ENCODE measurements at places on chromosomes 5 and 9.

GRCh38 chr5:14597080-14597479 lies 15.5 kb downstream of the OTULINL start:
- no peak for DNase-seq

GRCh38 chr5:161219816-161220215 lies 326.7 kb downstream of the GABRB2 start:
- no peak for DNase-seq

DNA sequence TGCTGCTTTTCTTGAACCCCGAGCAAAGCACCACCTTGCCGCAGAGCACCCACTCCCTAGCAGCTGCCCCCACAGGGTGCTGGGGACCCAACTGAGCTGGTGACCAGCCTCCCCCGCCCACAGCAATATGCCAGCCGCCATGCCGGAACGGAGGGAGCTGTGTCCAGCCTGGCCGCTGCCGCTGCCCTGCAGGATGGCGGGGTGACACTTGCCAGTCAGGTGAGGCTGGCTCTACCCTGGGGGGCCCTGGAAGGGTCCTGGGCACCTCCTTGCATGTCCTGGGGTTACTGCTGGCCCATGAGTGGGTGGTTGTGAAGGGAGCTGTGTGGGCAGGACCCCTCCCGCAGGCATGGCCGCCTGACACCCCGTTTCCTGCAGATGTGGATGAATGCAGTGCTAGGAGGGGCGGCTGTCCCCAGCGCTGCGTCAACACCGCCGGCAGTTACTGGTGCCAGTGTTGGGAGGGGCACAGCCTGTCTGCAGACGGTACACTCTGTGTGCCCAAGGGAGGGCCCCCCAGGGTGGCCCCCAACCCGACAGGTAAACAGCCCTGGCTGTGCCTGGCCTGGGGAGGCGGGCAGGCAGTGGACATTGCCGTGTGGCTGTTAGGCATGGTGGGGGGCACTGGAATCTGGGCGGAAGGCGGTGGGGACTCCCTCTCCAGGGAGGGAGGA lies 7.2 kb downstream of the EGFL7 start:
- DNase-seq = no peak

GRCh38 chr5:62692946-62693713 lies 114.5 kb downstream of the LRRC70 start:
- DNase-seq = no peak

DNA sequence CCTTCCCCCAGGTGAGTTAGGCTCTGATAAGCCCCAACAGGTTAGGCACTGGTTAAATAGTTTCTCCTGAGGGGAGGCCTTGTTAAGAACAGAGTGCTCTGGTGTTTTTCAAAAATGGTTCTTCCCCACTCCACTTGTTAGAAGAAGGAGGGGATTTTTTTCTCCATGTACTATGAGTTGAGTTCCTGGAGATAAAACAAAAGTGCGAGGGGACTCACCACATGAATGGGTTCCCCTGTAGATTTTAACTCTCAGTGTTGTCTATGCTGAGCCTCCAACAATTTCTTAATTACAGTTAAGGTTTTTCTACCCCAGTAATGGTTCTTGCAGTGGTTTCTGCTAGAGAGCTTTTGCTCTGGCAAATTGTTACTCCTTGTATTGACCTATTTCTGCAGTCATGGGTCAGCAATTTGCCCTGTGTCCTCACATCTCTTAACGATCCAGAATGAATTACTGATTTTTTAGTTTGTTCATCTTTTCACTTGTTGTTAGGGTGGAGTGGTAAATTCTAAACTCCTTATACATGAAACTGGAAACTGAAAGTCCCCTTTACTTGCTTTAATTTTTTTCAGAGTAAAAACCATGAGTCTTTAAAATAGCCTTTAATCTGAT lies 44.4 kb downstream of the SCAMP1 start:
- no peak for DNase-seq

GRCh38 chr5:151454166-151454565 lies 6.8 kb downstream of the SLC36A1 start:
- no peak for DNase-seq

DNA sequence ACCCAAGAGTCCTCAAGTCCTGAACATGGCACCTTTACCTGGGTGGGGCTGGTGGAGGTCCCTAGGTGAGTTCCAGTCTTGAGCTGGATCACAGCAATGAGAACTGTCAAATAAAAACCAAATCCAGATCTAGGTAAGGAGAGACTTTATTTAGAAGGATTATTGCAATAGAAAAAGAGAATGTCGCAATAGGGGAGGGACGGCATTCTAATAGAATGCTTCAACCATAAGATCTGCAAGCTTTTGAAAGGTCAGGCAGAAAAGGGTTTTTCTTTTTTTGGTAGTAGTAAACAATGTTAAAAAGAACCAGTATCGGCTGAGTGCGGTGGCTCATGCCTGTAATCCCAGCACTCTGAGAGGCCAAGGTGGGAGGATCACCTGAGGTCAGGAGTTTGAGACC lies 5.2 kb upstream of the GCNT1 start:
- DNase-seq = no peak

GRCh38 chr9:36858805-36859375 lies 175.2 kb downstream of the PAX5 start:
- DNase-seq = no peak

DNA sequence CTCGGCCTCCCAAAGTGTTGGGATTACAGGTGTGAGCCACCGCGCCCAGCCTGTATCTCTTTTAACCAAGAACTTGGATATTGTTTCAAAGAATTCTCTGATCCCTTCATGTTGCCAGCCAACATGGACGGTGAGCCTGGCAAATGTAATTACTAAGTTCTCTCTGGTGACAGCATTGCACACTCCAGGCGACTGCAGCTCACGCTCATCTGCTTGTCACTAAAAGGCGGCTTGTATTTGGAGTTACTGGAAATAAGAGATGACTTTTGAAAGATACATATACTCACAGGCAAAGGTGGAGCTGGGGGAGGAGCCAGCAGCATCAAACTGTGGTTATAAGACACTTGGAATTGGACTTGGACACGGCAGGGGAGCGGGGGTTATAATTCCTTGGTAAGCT lies 172.3 kb downstream of the SLIT3 start:
- DNase-seq = no peak

GRCh38 chr9:134206311-134207300 lies 42.2 kb upstream of the RNU6ATAC start:
- peak; percentile 14 for DNase-seq

DNA sequence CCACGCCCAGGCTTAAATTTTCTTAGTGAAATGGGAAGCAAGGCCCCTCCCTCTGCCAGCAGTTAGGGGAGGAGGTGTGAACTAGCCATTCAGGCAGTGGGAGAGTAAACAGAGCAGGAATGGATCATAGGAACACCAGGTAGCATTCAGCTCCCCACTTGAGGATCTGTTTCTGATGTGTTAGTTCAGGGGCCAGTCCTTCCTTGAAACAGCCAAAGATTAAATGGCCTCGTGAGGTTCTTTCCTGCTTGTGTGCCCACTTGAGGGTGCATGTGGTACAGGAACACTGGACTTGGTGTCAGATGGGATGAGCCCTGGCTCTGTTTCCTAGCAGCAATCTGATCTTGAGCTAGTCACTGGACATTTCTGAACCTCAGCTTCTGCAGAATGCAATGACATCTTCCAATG lies 21.2 kb downstream of the FAXDC2 start:
- no peak for DNase-seq

GRCh38 chr5:163506726-163507125 lies 1.3 kb downstream of the MAT2B start:
- DNase-seq = no peak

DNA sequence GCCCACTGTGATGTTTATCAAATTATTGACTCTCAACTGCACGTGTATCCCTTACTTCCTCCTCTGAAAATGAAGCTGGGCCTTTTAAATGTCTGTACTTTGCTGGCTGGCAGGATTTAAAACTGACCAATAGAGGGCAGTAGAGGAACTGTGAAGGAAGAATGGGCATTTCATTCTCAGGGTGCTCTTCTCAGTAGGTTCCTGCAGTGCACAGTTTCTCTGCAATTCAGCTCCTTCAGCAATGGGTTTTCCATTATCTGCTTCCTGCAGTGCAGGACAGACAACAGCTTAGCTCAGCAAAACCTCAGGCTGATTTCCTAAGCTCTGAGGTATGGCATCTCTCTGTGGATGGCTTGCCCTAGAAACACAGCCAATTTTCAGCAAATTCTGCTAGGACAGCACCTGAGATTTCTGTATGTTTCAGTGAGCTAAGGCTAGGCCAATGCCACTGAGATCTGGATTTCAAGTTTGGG lies 298.4 kb upstream of the PRDM9 start:
- DNase-seq = no peak

- DNase-seq = peak; percentile 77
Observed at GRCh38 chr5:174311531-174312269, 266.2 kb downstream of the NSG2 start.

DNA sequence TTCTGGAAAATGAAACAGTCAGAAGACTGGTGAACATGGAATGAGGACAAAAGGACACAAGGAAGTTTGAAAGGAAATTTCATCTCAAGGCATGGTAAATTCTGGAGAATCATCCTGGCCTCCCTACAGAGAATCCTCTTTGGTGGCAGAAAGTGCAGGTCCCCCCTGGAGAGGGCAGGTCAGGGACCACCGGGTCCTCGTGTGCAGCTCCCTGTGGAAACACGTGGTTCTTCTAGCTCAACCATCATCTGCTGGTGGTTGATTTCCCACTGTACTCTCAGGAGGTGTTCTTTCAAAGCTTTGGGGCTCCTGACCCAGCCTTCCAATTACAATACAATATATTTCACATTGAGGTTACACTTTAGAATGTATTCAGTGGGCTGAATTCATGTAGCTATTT lies 2.6 kb upstream of the GTF3C5 start:
- no peak for DNase-seq

GRCh38 chr5:142615948-142616347 lies 69.9 kb downstream of the FGF1 start:
- no peak for DNase-seq

- no peak for DNase-seq
Observed at GRCh38 chr9:684054-684890, 157.2 kb upstream of the DMRT1 start.

DNA sequence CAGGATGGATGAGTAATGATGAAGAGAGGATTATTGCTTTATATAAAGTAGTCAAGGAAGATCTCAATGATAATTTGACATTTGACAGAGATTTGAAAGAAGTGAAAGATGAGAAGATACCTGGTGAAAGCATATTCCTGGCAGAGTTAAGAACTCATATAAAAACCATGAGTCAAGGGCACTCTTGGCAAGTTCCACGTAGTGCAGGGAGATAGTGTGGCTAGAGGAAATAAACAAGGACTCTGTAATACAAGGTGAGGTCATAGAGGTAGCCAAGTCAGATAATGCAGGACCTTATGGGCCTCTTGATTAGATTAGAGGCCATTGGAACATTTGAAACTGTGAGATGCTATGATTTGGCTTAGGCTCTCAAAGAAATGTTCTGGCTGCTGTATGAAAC lies 72.3 kb downstream of the HCN1 start:
- no peak for DNase-seq

DNA sequence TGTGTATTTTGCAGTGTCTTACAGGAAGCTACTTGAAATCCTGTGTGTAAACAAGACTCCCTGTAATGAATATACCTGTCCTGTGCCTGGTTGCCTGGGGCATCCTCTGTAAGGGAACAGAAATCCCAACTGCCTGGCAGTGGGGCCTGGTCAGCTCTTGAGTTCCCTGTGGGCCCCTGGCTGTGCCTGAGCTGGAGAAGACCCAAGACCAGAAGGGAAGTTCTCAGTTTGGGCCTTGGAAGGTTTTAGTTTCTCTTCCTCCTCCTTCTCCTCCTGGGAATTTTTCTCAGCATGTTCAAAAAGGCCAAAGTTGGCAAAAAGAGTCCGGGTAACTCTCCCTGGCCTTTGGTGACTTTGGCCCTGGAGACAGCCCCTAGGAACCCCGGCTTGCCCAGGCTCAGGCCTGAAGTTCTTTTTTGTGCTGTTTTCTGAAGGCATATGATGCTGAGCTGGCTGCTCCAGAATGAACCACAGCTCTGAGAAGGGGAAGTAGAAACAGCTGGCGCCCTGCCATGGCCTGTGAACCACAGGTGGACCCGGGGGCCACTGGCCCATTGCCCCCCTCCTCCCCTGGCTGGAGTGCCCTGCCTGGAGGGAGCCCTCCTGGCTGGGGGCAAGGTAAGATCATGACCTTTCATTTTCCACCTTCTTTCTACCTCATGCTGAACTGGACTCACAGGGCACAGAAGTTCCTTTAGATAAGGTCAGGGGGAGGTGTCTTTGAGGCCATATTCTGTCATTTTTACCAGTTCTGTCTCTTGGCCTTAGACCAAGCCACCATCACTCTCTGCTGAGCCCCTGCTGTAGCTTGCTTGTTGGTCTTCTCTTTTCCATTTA lies 5.8 kb downstream of the TMEM268 start:
- DNase-seq = peak; percentile 70

GRCh38 chr9:133111808-133112662 lies 9.0 kb downstream of the RALGDS start:
- peak; percentile 13 for DNase-seq

GRCh38 chr5:83538786-83539462 lies 67.4 kb downstream of the VCAN start:
- no peak for DNase-seq

DNA sequence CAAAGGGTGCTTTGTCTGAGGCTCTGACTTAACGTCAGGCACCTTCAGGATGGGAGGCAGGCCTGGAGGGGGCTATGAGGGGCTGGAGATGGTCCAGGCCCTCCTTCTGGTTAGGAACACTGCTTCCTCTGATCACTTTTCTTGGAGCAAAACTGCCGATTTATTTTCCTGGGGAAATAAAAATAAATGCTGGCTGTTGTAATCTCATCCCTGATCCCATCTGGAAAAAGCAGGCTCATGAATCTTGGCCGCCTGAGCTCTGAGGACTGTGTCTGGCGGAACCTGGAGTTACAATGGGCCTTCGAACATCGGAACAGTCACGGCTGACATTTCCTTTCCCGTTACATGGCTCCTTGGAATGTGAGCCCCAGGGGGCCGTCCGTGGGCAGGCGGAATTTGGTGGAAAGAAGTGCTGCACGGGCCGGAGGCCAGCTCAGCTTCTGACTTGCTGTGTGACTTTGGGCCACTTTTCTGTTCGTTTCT lies 157.8 kb downstream of the RGS3 start:
- DNase-seq = peak; percentile 94

DNA sequence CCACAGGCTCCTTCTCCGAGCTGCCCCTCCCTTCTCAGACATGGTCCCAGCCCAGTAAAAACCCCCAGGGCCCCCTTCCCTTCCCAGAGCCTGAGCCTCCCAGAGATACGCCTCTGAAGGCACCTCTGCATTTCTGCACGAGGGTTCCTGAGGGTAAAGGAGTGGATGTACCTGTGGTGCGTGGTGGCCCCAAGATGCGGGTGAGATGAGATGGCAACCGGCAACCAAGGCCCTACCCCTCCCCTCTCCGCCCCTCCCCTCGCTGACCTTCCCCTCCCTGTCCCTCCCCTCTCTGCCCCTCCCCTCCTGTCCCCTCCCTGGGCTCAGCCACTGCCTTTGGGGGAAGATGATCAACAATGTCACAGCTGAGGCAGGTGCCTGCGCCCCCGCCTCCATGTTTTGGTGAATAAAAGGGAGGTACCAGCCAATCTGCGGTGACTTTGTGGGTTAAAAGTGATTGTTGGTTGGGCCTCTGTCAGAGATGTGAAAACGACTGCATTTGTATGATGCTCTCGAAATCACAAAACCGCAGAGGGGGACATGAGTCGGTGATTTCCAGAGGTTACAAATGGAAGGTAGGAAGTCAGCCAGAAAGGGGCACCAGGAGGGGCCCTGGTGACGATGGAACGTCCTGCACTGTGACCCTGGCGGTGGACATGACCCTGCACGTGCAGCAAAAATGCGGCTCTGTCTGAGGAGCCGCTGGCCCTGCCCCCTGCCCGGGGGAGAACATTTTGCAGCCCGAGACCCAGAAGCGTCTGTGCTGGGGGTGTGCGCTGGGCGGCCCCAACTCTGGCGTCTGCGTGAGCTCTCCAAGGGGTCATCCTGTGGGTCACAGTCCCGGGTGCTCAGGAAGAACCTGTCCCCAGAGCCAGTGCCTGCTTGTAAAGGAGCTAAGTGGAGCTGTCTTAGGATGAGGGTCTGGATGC lies 3.7 kb downstream of the LCN9 start:
- no peak for DNase-seq

- DNase-seq = no peak
Observed at GRCh38 chr5:117098094-117098493, 523.5 kb upstream of the SEMA6A start.
